Ovary (tissue), 10 donors: ENCODE measurements at places on chromosomes 5 and 9. TPM values are rescaled to one million over a fixed set of nuclear protein-coding genes. Genes with fewer than 3 reads are reported as not detected.

The PTAR1 gene
- total RNA-seq = 63.0 TPM

DNA sequence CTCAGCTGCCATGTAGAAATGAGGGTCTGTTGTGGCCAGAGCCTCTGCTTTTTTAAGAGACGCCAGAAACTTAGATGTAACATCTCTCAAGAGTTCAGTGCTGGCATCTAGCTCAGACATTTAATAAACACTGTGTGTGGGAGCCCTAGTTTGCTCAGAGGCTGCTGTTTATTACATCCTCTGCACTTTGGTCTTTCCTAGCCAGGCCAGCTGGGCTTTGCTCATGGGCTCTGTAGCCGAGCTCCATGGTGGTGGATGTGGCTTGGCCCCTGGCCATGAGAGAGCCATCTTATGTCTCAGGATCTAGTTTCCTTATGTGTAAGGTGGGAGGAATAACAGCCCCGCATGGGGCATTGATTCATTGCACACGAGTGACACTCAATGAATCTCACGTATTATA lies 30.0 kb downstream of the ARHGEF37 start:
- H3K27ac ChIP-seq = no peak overlapping the region
- no peak overlapping the region for H3K4me3 ChIP-seq
- peak; percentile 42 for DNase-seq
- H3K27me3 ChIP-seq = no peaks in the 10 kb centered on the region
- no peaks in the 10 kb centered on the region for H3K4me1 ChIP-seq

DNA sequence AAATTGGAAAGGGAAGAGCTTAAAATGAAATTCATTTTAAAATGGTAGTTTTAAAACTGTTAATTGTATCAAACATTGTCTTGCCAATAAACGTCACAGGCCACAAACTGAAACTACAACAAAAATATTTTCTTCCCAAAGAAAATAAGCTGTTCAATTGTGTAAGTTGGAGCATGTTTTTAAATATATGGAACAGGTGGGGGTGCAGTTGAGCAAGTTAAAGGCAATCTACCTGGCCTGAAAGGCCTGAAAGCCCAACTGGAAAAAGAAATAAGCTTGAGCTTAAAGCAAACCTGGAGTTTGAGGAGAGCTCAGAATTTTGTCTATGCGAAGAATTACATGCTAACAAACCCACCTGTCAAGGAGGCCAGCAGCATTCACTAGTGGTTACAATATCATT lies 439.5 kb downstream of the ACTL7B start:
- no peak overlapping the region for H3K4me3 ChIP-seq
- no peak for DNase-seq
- no peaks in the 10 kb centered on the region for H3K27me3 ChIP-seq

- H3K4me3 ChIP-seq = no peak overlapping the region
- H3K4me1 ChIP-seq = no peaks in the 10 kb centered on the region
- no peak overlapping the region for H3K27ac ChIP-seq
- H3K27me3 ChIP-seq = no peaks in the 10 kb centered on the region
- DNase-seq = no peak
- H3K36me3 ChIP-seq = no peaks in the 10 kb centered on the region
These were observed 14.2 kb upstream of the ZBED3 start for GRCh38 chr5:77101298-77101697.

DNA sequence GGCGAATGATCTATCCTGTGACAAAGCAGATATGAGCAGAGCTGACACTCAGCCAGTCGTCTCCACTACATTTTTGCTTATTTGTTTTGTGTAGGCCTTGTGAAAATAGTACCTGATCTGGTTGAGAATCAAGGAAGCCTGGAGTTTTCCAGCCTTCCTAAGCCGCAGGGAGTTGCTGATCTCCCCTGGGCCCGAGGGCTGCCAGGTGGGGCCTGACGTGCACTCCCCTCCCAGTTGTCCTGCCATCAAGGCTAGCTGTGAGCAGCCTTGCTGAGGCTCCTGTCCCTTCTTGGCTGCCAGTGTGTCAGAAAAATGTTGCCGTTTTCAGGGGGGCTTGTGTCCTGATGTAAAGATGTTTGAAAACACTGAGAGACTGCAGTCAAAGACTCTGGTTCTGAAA lies 102.4 kb downstream of the SMARCA2 start:
- no peaks in the 10 kb centered on the region for H3K36me3 ChIP-seq
- DNase-seq = no peak
- peaks cover 11% of the 10 kb centered on the region for H3K4me1 ChIP-seq
- H3K4me3 ChIP-seq = no peak overlapping the region
- H3K27ac ChIP-seq = no peak overlapping the region

DNA sequence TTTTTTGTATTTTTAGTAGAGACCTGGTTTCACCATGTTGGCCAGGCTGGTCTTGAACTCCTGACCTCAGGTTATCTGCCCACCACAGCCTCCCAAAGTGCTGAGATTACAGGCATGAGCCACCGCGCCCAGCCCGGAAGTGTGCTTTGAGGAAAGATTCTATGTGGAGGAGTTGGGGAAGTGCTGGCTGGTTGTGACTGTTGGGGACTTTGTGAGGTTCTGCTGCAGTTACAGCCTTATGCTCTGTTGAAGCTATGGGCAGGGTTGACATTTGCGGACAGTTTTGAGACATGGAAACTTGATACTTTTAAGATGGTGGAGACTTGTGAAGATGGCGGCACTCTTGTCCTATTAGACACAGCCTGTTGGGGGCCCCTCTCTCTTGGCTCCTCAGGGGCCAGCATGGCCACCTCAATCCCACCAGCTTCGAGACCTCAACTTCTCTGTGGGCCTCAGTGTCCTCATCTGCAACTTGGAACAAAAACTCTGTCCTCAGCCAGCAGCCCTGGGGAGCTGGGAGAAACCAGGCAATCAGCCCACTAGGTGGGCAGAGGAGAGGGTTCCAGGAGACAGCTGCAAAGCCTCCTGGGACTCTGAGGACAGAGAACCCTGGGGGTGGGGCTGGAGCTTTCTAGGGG lies 24.9 kb downstream of the C9orf50 start:
- H3K36me3 ChIP-seq = no peaks in the 10 kb centered on the region
- DNase-seq = no peak
- no peaks in the 10 kb centered on the region for H3K27me3 ChIP-seq

The GRHPR gene
- 138 TPM for total RNA-seq

The C8G gene
- not detected for total RNA-seq

DNA sequence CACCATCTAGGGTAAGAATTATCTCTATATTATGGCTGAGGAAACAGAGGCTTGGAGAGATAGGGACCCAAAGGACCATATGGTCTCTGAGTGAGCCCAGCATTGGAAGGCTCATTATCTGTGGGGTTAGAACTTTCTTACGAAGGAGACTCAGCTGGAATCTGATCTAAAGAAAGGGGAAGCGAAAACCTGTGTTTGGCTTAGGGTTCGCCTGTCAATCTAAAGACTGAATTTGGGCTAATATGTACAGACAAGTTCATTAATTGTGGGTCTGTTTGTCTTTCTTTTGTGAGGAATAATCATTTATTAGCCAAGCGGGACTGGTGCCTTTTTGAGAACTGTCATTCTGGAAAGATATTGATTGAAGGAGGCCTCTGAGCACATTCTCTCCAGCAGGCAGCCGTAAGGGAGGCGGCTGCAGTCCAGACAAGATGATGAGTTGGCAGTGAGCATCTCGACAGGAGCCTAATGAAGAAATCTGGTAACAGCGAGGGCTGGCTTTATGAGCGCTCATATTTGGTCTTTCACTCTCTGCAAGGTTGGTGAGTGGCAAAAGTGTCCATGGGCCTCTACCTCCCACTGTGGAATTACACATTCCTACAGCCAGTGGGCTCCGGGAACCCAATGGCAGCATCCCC lies 104.2 kb upstream of the GPR151 start:
- H3K27ac ChIP-seq = no peak overlapping the region
- H3K4me1 ChIP-seq = no peaks in the 10 kb centered on the region
- no peak overlapping the region for H3K4me3 ChIP-seq
- H3K36me3 ChIP-seq = no peaks in the 10 kb centered on the region

The WNT8A gene
- total RNA-seq = not detected

- no peak for DNase-seq
- H3K36me3 ChIP-seq = no peaks in the 10 kb centered on the region
- no peaks in the 10 kb centered on the region for H3K27me3 ChIP-seq
- H3K4me1 ChIP-seq = no peaks in the 10 kb centered on the region
- no peak overlapping the region for H3K27ac ChIP-seq
These were observed 92.4 kb upstream of the CPLX2 start for GRCh38 chr5:175778951-175779503.

The F2RL2 gene
- total RNA-seq = not detected

The HTR1A gene
- total RNA-seq = not detected

DNA sequence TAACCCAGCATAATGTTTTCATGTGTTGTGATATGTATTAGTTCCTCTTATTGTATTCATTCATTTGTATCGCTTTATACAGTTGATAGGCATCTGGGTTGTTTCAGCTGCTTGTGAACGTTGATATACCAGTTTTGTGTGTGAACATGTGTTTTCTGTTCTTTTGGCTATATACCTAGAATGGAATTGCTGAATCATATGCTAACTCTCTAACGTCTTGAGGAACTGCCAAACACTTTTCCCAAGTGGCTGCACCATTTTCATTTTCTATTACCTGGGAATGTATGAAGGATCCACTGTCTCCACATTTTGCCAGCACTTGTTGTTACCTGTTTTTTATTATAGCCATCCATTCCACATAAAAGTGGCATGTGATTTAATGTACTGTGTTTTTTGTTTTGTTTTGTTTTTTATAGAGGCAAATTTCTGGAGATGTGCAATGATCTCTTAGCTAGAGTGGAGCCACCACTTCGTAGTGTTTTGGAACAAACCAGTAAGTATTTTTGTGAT lies 34.6 kb downstream of the HSPA4 start:
- H3K4me1 ChIP-seq = no peaks in the 10 kb centered on the region
- H3K4me3 ChIP-seq = no peak overlapping the region
- no peak overlapping the region for H3K27ac ChIP-seq
- H3K36me3 ChIP-seq = no peaks in the 10 kb centered on the region
- no peaks in the 10 kb centered on the region for H3K27me3 ChIP-seq
- no peak for DNase-seq

GRCh38 chr5:118548761-118549720 lies 439.3 kb downstream of the DTWD2 start:
- H3K4me3 ChIP-seq = no peak overlapping the region
- H3K36me3 ChIP-seq = no peaks in the 10 kb centered on the region
- no peak overlapping the region for H3K27ac ChIP-seq
- no peak for DNase-seq
- H3K27me3 ChIP-seq = no peaks in the 10 kb centered on the region
- H3K4me1 ChIP-seq = no peaks in the 10 kb centered on the region

The LECT2 gene
- not detected for total RNA-seq

DNA sequence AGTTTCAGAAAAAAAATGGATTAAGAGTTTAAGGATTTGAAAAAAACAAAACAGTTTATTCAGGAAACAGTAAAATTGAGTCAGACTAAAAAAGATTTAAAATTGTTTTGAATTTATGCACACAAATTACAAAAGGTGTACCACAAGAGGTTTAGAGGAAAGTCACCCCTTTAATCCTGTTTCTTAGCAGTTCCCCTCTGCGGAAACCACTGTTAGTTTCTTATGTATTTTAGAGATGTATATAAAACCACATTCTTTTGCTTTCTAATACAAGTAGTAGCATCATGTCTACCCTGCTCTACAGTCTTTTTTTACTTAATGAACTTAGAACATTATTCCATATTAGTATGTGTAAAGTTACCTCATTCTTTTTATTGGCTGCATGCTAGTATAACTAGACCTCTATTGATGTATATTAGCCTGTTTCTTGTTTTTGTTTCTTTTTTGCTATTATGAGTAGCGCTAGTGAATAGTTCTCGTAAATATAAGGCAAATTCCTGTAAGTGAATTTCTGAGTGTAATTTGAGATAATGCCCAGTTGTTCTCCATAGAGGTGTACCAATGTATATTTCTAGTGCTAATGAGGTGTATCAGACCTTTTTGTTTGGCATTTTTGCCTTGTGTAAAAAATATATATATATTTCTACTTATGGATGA lies 20.0 kb downstream of the GPBP1 start:
- H3K36me3 ChIP-seq = no peaks in the 10 kb centered on the region
- H3K27me3 ChIP-seq = no peaks in the 10 kb centered on the region
- peaks cover under 1% of the 10 kb centered on the region for H3K4me1 ChIP-seq
- H3K27ac ChIP-seq = no peak overlapping the region
- no peak for DNase-seq

DNA sequence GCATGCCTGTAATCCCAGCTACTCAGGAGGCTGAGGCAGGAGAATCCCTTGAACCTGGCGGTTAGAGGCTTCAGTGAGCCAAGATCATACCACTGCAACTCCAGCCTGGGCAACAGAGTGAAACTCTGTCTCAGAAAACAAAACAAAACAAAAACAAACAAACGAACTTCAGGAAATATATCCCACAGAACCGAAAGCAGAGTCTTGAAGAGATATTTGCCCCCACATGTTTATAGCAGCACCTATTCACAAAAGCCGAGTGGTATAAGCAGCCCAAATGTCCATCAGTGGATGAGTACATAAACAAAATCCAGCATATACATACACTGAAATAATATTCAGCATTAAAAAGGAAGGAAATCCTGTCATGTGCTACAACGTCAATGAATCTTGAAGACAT lies 57.6 kb upstream of the GRIN3A start:
- no peaks in the 10 kb centered on the region for H3K36me3 ChIP-seq
- no peak for DNase-seq
- no peaks in the 10 kb centered on the region for H3K4me1 ChIP-seq
- no peak overlapping the region for H3K4me3 ChIP-seq

The PDE6A gene
- total RNA-seq = 0.15 TPM

DNA sequence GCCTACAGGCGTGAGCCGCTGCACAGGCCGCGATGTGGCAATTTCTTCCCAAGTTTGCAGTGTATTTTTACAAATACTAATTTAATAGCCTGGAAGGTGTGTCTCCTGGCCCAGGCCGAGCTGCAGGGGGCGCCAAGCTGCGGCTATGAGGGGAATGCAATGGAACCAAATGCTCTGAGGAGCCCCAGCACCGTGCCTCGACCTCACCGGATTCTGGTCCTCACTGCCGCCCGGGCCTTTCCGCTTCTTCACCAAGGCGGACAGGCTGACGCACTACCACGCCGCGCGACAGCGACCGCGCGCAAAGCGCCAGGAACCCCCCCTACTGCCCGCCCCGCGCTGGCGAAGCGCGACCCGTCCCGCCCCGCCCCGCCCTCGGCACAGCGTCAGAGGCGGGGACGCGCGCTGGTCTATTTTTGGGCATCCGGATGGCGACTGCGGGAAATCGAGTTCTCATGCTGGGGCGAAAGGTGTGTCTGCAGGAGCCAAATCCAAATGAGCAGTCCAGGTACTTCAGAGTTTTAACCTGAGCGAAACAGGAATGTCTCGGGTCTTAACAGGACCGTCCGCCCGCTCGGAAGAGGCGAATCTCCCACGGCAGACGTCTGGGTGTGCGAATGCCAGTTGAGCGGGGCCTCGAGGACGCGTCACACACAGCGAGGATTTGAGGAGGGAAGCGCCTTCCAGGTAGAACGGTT lies 31.7 kb upstream of the PRXL2C start:
- H3K4me3 ChIP-seq = peak overlapping the region; percentile 48
- H3K4me1 ChIP-seq = no peaks in the 10 kb centered on the region
- no peak overlapping the region for H3K27ac ChIP-seq

The IFNA17 gene
- total RNA-seq = not detected

- DNase-seq = no peak
- H3K27me3 ChIP-seq = no peaks in the 10 kb centered on the region
- no peak overlapping the region for H3K27ac ChIP-seq
These were observed 17.1 kb upstream of the ABL1 start for GRCh38 chr9:130817914-130818313.

GRCh38 chr5:44868541-44868940 lies 59.8 kb downstream of the MRPS30 start:
- no peaks in the 10 kb centered on the region for H3K36me3 ChIP-seq
- H3K27me3 ChIP-seq = peaks cover 3% of the 10 kb centered on the region
- no peak for DNase-seq

The NME5 gene
- total RNA-seq = 9.0 TPM
